ENCODE measurements at places on chromosomes 4 and X. TPM values are rescaled to one million over a fixed set of nuclear protein-coding genes. Genes with fewer than 3 reads are reported as not detected.
A peak's percentile ranks its signal among the peaks of the same experiment; 100 is the strongest.

The CENPE gene
- 16.4 TPM for total RNA-seq

The ITIH6 gene
- 0.24 TPM for total RNA-seq

The STATH gene
- not detected for total RNA-seq

The LDOC1 gene
- 21.5 TPM for total RNA-seq

The MTTP gene
- 2.5 TPM for total RNA-seq

The GAGE12F gene
- not detected for total RNA-seq

The SEC31A gene
- 159 TPM for total RNA-seq

The SSX2B gene
- not detected for total RNA-seq

The MGARP gene
- total RNA-seq: 3.0 TPM

GRCh38 chr4:154044742-154045485, 256.0 kb upstream of the SFRP2 start:
- no peak for DNase-seq

- no peak for DNase-seq
These were observed 88.0 kb upstream of the SLITRK2 start for GRCh38 chrX:145729635-145730034.

GRCh38 chrX:144798972-144799371, 448.3 kb upstream of the SPANXN1 start:
- no peak for DNase-seq

- DNase-seq: no peak
These were observed 23.5 kb upstream of the CT55 start for GRCh38 chrX:135194684-135195083.

DNA sequence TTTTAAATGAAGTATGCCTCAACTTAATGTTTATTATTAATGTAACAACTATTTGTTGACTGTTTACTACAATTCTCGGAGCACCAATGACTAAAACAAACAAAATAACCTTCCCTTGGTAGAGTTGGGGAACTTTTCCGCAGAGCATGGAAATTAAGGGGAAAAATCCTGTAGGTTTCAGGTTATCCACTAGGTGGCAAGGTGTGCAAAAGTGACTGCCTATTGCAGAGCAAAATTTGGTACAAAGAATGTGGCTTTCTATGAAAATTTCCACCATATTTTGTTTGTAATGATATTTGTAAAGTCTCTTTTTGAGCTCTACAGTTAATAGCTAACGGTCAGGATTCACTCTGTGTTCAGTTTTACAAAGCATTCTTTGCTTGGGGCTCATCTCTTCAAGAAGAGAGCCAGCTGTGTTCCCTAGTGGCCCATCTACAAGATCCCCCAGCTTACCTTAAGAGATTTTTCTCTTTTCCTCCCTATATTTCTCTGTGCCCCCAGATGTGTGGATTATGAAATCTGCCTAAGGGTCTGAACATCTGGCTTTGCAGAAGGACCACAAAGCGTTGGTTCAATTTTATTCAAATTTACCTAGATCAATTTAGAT, 61.1 kb downstream of the FBXO8 start:
- DNase-seq: peak; percentile 45

DNA sequence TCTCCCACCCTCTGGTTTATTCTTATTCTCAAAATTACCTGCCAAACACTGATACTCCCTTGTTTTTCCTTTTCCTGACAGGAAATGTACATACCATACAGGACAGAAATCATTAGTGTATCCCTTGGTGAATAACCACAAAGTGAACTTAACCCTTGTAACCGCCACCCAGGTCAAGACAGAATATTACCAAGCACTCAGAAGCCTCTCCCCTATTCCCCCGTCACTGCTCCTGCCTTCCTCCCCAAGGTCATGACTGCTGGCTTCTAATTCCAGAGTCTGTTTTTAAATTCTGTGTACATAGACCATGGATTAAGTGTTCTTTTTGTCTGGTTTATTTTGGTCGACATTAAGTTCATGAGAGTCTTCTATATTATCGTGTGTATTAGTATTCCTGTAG, 37.7 kb downstream of the HTT start:
- no peak for DNase-seq

DNA sequence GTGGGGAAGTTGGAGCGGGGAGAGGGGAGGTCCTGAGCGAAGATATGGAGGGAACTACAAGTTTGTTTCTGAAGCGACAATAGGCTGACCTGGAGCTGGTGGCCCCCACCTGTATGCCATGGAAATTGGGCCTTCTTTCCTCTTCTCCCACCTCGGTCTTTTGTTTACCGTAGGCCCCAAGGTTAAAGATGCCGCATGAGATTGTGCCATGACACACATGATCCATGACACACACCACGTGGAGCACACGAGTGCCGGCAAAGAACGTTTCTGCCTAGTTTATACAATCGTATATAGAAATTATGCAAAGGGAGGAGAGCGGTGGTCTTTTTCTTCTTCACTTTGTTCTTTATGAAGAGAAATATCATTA, 408 bp downstream of the TMEM33 start:
- no peak for DNase-seq

- no peak for DNase-seq
These were observed 44.8 kb upstream of the CLNK start for GRCh38 chr4:10729366-10729765.

GRCh38 chr4:187663076-187663475, 332.5 kb upstream of the ZFP42 start:
- no peak for DNase-seq

DNA sequence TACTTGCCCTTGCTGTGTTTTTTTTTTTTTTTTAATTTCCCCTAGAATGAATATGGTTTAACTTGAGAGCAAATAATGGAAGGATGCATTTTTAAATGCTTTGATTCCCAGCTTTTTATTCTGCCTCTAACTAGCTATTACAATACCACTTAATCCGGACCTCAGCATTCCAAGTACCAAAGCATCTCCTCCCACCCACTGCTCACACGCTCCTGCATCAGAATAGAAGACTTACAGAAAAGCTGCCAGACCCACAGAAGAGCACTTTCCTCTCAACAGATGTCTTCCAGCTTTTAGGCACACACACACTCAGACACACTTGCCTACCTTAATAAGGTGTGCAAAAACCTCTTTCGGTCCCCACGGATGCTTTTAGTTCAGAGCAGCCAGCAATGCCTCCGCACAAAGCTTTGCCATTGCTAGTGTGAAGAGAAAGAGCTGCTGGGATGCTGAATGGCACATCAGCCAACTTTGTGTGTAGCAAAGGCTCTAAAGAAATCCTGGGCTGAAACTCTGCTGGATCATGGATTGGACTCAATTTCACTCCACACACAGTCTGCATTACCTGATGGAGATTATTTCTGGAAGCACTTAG, 1056.2 kb downstream of the DMD start:
- DNase-seq: peak; percentile 2

- DNase-seq: no peak
These were observed 255.1 kb upstream of the GPRIN3 start for GRCh38 chr4:89562746-89563145.

DNA sequence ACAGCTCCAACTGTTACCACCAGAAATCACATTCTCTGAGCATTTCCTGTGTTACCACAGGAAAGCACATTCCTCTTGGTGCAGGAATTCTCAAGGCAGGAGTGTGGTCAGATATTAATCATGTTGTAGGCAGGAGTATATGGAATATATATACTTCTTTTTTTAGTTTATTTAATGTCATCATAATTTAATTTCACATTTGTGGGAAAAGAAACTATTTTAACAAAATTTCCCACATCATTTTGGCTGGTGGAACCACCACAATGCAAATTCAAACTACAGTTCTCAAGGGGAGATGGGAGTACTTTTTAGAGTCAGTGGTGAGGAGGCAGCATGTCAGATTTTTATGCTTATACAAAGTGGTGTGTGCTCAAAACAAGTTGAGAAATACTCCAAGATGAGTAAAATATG, 139.0 kb downstream of the ATP10D start:
- no peak for DNase-seq

DNA sequence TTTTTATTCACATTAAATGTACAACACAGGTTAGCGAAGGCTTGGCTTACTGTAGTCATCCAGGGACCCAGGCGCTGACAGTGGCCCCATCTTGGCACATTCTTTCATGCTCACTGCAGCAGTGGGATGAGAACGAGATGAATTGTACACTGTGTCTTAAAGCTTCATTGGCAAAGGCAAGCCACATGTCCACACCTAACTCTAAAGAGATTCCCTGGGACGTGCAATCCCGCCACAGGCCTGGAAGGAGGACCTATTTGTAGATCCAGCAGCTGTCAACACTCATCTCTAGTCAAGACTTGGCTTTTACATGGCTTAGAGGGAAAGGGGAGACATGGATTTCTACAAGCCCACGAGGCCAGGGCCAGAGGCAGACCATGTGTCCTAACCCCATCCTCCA, 16.1 kb upstream of the CXCR3 start:
- peak; percentile 69 for DNase-seq

DNA sequence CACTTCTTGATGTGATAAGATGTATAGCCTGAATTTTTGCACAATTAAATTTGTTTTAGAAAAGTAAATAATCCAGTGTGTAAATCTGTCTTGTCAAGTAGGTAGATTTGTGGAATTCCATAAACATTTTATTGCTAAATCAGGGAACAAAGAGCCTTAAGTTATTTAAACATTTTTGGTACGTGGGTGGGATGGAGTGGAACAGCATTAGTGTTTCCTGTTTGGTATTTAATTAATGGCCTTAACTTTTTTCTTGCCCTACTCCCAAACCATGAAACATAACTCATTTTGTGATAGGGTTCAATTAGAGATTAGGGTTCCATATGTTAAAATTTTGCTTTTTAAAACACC, 5.1 kb downstream of the NUDT9 start:
- DNase-seq: no peak

DNA sequence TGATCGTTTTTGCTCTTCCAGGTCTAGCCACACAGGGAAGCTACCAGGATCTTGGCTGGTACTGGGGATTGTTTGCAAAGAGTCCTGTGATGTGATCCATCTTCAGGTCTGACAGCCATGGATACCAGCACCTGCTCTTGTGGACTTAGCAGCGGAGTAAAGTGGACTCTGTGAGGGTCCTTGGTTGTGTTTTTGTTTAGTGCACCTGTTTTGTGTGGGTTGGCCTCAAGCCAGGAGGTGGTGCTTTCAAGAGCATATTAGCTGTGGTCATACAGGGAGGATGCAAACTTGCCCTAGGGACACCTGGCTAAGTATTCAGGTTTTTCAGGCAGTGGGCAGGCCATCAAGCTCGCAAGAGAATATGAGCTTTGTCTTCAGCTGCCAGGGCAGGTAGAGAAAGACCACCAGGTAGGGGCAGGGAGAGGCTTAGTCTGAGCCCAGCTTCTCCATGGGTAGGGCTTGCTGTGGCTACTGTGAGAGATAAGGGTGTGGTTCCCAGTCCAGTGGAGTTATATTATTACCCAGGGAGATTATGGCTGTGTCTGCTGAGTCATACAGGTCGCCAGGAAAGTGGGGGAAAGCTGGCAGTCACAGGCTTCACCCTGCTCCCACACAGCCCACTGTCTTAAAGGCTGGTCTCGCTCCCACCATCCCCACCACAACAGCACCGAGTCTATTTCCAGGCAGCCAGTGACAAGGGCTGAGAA, 293.7 kb downstream of the PCDH18 start:
- DNase-seq: no peak

- peak; percentile 65 for DNase-seq
These were observed 150.6 kb downstream of the RASL11B start for GRCh38 chr4:53012738-53013137.

- DNase-seq: no peak
These were observed 48.2 kb downstream of the SLC7A11 start for GRCh38 chr4:138193963-138194362.

DNA sequence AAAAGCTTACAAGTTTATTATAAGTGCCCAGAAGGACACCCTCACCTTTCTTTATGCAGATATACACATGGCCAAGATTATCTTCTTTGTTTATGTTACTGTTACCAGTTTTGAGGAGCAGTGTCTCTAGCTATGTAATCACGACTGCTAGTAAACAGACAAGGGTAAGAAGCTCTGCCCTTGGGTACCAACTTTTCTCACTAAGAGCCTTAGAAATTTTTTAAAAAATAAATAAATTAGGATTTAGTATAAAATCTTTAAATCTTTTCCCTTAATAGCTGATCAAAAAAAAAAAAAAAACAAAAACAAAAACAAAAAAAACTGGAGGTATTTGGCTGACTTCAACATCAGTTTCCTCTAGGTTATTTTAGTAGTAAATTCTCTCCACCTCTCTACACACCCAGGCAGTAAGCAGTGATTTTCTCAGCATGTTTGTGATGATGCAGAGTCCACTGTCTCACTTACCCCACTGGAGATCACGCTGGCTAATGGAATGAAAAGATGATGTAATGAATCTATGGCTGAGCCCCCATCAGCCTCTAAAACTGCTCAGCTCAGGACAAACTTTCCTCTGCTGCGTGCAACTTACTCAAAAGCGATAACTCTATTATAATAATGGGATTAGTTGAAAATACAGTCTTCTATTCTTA, 125.9 kb downstream of the FRYL start:
- no peak for DNase-seq

DNA sequence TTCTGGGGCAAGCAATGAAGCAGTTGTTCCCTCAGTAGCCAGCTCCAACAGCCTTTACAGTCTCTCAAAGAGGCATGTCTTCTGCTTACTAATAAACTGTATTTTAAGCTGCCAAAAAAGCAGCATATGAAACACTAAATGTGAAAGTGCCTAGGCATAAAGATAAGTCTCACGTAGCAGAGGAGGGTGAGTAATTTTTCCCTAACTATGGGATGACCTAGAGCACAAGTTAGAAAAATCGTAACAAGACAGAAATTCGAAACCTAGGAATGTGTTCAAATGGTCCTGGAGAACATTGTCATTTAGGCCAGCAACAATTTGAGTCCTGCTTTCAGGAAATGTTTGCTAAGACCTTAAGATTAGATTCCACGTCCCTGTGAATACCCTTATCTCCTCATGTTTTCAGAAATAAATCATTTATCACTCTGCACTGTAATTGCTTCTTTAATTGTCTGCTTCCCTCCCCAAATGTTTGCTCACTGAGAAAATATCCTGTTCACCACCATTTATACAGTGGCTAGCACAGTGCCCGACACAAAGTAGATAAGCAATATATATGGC, 222.2 kb downstream of the KCNIP4 start:
- DNase-seq: peak; percentile 63

- no peak for DNase-seq
These were observed 68.9 kb upstream of the TRAM1L1 start for GRCh38 chr4:117154251-117154650.

DNA sequence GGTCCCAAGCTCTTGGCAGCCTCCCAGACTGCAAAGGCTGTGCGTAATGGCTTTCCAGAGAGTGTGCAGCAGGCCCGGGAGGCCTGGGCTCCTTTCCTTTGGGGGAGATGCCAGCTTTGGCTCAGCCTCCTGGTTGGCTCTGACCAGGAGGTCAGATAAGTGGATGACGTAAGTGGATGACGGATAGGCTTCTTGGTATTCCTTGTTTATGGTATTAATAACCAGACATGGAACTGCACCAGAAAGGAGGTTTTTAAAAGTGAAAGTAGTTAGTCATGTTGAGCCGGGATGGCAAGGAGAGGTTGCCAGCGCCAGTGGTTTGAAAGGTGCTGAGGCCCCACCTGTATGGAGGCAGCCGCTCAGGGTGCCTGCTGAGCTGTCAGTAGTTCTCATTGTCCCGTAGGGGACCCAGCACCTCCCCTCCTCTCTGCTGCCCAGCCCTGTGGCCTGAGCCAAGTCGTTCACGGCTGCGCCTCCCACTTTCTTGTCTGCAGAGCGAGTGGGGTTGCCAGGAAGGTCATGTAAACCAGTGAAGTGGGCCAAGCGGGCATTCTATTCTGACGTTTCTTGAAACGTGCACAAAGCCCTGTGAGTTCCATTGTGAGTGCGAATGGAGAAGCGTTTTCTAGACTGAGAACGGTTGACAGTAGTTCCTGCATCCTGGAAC, 28.7 kb upstream of the STOX2 start:
- no peak for DNase-seq

- peak; percentile 58 for DNase-seq
These were observed 36.6 kb downstream of the ANAPC10 start for GRCh38 chr4:145061318-145061920.

GRCh38 chr4:8495803-8496202, 55.2 kb downstream of the TRMT44 start:
- DNase-seq: no peak

All from cardiac muscle cell (in vitro differentiated cells and primary cell).